ENCODE measurements at places on chromosomes 11 and 22.

GRCh38 chr11:6390718-6391469 is 620 bp downstream of the SMPD1 start:
- DNase-seq, result no peak

- DNase-seq, result no peak
Observed at GRCh38 chr11:5467527-5467926, 18.4 kb downstream of the OR51I2 start.

DNA sequence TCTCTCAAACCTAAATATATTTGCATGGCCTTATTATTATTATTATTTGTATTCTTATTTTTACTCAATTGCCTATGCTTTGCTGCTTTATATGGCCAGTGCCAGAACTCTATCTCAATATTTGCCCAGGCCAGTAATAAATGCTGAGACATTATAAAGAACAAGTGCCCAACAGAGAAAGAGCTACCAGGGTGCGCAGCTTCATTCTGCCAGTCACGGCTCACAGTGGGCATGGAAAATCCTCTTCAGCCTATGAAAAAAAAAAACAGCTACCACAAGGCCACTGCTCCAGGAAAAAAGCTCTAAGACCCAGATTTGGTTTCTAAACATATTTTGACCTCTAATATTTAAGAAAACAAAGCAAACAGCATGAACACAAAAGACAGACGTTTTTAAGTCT is 1223.6 kb downstream of the LRRC4C start:
- no peak for DNase-seq

GRCh38 chr22:41178425-41178975 is 26.6 kb upstream of the L3MBTL2 start:
- DNase-seq, result no peak

DNA sequence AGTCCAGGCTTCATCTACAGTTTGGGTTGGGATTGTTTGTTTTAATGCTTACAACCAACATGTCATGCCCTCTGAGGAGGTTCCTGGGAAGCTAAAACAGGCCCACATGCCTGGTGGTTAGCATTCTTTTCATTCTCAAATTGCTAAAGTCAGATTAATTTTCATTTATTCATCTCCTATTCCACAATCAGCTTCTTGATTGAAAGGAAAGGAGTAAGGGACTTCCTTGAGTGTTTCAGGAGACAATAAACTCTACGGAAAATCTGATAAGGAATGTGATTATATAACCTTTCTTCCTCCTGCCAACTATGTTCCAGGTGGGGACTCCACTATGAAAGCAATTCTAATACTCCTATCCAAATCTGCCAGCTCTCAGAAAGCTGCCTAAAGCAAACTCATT is 30.8 kb downstream of the MRTFA start:
- no peak for DNase-seq

- DNase-seq, result no peak
Observed at GRCh38 chr11:81959341-81959740, 774.3 kb downstream of the FAM181B start.

DNA sequence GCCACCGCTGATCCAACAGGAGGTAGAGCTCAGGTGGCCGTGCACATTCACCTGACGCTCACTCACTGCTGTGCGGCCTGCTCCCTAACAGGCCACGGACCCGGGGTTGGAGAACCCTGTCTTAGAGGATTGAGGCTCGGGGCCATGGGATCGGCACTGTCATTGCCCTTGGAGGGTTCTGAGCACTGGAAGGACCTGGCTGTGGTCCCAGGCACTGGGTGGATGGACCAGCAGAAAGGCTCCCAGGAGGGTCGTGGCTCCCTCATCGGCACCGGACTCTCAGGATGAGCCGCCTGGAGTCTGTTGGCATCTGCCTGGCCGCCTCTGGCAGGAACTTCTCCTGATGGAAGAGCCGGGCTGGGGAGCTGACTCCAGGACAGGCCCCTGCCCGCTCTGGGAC is 6.5 kb downstream of the KCNQ1 start:
- no peak for DNase-seq

DNA sequence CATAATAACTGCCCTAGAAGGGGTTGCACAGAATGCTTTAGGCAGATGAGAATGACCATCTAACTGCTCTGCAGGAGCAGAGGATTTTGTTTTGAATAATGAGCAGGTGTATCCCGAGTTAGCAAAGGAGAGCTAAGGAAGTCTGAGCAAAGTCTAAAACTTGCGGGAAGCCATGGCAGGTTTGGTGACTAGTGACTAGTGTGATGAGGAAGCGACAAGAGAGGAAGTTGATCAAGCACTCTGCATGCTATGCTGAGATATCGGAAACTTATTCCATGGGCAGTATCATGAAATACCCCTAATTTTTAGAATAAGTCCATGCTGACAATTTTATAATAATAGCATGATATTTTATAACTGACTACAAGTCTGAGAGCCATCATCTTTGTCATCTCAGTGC is 12.9 kb downstream of the OLFML1 start:
- DNase-seq, result no peak

- DNase-seq, result no peak
Observed at GRCh38 chr11:118783724-118784495, 7.1 kb downstream of the DDX6 start.

DNA sequence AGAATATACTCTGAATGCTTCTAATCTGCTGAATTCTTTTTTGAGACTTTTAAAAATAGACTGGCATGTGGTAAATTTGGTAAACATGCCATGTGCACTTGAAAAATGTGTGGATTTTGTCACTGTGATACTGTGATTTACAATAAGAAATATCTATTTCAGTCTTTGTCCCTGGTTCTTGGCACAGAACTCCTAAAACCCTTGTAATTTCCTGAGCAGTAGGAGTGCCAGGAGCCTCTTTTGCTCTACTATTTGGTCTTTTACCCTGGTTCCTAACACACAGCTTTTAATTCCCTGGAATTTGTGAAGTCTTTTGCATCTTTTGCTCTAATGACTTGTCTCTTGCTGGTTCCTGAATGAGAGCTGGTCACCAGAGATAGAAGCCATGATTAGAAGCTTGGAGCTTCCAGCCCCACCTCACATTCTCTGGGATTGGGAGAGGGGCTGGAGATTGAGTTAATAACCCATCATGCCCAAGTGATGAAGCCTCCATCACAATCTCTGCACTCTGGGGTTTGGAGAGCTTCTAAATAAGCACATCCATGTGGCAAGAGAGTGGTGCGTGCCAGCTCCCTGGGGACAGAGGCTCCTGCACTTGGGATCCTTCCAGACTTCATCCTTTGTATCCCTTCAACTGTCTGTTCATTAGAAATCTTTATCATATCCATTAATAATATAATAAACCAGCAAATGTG is 27.2 kb upstream of the SYT13 start:
- DNase-seq, result no peak

- peak; percentile 92 for DNase-seq
Observed at GRCh38 chr22:46791201-46791731, 28.8 kb downstream of the TBC1D22A start.

DNA sequence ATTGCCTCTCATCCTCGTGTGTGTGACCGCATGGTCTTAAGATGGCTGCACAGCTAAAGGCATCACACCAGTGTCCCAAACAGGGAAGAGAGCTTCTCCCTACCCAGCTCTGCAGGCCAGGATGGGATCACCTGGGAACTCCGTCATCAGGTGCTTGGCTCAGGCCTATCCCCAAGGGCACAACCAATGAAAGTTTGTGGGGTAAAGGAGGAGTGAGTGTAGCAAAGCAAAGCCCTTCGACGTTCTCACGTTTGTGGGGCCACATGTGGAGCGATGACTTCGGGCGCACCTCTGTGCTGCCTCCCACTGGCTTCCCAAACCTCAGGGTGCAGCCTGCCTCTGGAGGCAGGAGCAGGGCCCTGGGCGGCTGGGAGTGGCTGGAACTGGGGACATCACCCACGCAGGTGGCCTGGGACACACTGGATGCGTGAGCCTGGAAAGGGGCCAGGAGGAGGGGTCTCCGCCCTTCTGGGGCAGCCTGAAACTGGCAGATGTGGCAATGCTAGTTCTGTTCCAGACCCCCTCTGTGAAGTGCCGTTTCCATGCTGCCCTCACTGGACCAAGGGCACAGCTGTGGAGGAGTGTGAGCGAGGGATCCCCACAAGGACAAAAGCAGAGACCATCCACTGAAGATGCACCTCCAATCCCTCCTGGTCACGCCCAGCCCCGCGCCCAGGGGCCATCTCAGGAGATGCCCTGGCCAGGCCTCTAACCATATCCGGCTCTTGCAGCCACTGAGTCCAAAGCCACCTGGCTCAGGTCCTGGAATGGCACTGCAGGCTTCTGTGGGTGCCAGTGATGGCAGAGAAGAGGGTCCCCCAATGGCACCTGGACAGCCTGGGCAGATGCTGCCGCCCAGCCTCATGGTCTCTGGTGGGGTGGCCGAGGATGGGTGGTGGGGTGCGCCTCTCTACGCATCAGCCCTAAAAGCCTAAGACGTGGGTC is 30.6 kb upstream of the GAL start:
- DNase-seq, result no peak

DNA sequence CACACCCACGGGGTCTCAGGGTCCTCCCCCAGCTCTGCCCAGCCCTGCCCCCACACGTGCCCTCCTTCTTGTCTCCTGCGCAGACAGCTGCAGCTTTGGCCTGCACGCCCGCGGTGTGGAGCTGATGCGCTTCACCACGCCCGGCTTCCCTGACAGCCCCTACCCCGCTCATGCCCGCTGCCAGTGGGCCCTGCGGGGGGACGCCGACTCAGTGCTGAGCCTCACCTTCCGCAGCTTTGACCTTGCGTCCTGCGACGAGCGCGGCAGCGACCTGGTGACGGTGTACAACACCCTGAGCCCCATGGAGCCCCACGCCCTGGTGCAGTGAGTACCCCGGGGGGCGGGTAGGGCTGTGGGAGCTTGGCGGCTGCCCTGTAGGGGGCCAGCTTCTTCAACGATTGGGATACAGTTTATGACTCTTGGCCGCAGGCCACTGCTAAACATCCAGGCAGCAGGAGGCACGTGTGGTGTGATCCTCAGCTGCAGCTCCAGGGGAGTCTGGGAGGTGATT is 30.8 kb downstream of the ST14 start:
- DNase-seq, result no peak

DNA sequence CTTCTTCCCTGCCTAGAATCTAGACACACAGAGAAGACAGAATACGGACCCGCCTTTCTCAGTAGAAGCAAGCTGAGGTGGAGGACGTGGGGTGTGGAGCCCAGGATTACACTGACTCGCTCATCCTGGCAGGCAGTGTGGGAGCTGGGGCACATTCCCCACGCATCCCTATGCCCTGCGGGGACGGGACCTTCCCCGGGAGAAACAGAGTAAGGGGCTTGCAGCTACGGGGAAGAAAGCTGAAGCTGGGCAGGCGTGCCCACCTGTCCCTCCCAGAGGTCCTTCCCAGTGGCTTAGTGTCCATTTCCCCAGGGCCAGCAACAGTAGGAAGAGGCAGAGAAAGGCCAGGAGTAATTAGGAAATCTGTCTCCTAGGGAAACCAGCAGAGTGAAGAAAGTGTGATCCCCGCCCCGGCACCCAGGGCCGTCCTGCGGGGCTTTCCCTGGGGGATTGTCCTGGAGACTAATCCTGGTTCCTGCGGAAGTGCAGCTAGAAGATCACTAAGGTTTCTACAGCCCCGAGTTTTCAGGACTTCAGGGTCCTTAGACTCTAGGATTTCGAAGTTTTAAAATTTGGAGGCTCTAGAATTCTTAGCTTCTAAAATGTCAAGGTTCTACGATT is 7.8 kb downstream of the DNAJB13 start:
- no peak for DNase-seq

DNA sequence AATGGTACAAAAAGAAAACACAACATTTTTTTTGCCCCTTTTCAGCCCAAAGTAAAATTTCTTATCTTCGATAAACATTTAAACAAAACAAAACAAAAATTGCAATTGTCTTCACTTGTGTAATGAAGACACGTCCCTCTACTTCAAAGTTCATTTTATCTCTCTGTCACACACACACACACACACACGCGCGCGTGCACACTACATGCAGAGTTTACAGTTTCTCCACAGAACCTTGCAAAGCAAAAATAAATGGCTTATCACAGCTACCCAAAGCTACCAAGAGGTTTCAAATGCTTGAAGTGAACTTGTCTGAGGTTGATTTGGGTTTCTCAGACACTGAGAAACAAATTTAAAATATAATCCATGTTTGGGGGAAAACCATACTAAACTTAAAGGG is 72.3 kb downstream of the ETS1 start:
- DNase-seq, result no peak

DNA sequence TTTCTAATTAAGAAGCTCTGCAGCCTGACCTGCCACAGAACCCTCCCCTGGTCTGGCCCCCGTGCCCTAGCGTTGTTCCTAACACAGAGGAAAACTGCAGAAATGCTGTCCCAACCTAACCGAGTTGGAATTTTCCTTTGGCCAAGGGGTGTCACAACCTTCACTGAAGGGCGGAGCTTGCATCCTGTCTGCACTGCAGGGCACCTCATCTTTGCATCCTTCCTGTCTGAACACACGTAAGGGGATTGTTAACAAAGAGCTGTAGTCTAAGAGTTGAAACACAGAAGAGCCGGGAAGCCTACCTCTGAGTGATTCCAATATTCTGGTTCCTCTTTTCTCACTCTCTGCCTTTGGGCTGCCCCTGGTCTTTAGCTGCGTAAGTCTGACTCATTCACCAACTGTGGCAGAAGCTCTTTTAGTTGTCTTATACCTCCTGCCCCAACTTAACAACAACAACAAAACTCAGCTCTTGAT is 1.6 kb downstream of the DIXDC1 start:
- DNase-seq, result no peak

- DNase-seq, result no peak
Observed at GRCh38 chr11:17821648-17822400, 87.2 kb downstream of the KCNC1 start.

DNA sequence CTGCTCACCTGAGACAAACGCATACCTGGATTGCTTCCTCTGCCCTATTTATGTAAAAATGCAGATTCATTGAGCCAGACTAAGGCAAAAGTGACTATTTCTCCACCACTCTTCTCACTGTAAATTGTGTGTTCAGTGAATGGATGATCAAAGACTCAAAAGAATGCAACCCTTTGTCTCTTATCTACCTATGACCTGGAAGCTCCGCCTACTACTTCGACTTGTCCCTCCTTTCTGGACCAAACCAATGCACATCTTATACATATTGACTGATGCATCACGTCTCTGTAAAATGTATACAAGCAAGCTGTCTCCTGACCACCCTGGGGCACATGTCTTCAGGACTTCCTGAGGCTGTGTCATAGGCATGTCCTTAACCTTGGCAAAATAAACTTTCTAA is 418.0 kb upstream of the SYN3 start:
- DNase-seq, result no peak

DNA sequence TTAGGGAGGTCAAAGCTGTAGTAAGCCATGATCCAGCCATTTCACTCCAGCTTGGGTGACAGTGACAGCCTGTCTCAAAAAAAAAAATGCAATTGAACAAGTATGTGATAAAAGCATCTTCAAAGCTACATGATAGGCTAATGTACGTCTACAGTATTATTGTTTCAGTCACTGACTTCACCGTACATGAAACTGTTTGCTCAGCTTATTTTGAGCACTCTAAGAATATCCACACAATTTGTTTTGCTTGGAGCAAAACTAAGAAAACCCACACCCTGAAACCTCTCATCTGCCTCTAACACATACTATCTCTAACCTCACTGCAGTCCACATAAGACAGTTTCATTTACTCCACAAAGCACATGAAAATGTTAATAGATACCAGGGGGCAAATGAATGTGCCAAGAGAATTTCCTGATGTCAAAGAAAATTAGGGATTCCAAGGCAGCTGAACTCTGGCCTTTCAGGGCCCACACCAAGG is 60.7 kb downstream of the KCNA4 start:
- DNase-seq, result no peak

- DNase-seq, result no peak
Observed at GRCh38 chr22:32574411-32574810, 99.8 kb downstream of the FBXO7 start.

GRCh38 chr11:848380-848931 is 5.8 kb downstream of the TSPAN4 start:
- DNase-seq, result peak; percentile 39

All from T-helper 2 cell (primary cell).